ENCODE measurements at places on chromosomes 12 and 14.

- no peak for DNase-seq
These were observed 801.4 kb downstream of the FLRT2 start for GRCh38 chr14:86331341-86331740.

- peak; percentile 15 for DNase-seq
These were observed 321.1 kb downstream of the NOVA1 start for GRCh38 chr14:26276757-26277156.

DNA sequence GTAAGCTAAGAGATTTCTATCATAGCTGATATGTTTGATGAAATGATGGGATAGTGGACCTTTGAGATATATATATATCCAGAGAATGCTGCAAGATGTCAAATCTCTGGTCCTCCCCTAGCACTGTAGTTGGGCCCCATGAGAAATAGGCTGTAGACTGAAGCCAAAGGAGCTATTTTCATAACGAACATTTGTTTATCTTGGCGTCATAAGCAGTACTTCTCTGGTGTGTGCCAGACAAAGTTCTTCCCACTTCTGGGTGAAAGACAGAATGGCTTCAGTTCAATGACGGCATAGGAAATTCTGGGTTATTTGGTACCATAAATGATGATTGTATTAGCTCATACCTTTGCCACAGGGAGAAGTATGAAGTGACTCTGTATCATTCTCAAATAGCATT is 534.3 kb downstream of the SOX5 start:
- DNase-seq, result no peak

GRCh38 chr12:93134175-93134890 is 205.2 kb upstream of the EEA1 start:
- no peak for DNase-seq

GRCh38 chr12:102833687-102834441 is 83.2 kb downstream of the PAH start:
- DNase-seq, result no peak

DNA sequence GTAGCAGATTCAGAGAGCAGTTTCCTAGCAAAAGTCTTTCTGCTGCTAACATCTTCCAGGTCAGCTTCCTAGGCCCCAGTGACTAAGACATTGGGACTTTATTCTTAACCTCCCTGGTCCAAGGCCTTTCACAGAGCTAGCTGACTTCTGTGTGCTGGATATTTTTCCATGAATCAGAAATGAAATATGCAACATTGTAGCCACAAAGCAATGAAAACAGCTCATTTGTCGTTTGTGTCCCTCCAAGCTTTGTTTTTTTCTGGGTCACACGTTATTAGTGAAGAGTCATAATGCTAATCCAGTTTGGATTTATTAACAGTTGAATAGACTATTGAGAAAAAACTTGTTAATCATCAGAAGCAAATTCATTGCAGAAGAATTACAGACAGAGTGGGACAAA is 82.4 kb downstream of the ARF6 start:
- no peak for DNase-seq

DNA sequence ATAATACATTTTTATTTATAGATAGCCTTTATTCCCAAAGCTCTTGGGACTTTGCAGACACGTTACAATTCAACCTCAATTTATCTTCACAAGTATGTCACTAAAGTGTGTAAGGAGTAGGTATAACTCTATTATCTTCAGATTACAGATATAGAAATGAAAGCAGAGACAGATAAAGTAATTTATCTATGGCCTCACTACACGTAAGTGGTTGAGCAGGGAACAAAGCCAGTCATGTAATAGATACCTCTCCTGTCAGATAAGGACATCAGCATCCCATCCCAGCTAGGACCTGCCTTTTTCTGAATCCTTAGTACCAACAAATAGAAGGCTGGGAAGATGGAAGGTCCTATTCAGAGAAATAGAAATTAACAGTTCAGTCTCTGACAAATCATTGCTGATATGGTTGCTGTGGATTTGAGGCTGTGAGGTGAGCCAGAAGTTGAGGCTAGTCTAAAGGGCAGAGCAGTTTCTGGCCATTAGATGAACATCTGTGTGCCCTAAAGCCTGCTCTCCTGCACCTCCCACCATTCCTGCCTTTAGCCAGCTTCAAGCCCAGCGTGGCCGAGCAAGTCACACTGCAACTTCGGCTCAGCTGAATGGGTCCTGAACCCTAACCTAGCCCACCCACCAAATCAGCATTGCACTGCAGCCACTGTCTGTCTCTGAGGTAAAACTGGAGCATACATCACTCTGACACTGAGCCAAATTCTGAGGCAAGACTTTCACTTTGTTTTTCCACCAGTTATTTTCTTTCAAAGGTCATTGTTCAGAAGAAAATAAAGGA is 71.1 kb upstream of the PLEKHA5 start:
- DNase-seq, result no peak

- no peak for DNase-seq
These were observed 95.1 kb downstream of the CAND1 start for GRCh38 chr12:67364228-67364627.

DNA sequence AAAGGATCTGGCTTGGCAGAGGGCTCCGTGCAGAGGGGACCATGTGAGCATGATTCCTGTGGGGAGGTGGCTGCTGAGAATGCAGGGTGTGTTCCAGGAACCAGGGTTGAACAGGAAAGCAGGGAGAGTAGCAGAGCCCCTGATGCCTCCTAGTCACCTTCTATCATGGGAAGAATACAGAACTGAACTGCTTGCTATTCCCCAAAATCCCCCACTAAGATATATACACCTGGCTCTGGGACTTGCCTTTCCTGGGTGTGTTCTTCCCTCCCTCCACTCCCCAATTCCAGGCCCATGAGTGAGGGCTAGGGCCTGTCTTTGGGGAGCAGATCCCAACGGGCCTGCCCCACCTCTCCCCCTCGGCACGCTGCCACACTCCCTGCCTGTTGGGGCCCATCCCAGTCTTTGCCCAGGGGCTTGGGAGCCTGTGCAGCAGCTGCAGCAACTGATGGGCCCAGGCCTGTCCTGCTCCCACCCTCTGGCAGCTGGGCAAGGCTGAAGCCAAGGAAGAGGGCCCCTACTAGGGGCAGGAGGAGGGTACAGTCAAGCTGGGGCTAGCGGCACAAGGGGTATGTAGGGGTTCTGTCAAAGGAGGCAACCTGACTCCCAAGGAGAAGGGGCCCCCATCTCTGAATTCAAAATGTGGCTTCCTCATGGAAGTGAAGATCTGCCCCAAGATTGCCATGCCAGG is 3.2 kb downstream of the AJUBA start:
- peak; percentile 35 for DNase-seq

DNA sequence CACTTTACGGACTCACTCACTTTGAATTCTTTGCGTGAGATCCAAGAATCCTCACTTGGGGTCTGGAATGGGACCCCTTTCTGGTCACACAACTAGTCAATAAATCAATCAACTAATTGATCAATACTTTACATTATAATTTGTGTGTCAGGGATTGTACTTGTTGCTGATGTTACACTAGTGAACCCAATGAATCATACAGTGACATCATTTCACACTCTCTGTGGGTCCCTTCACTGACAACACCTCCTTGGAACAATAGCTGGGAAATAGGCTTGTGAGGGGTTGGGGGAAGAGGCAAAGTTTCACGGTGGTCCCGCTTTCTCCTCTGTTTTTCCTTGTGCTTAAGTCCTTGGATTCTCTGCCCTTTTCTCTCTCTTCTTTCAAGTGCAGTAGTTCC is 35.0 kb downstream of the TPH2 start:
- DNase-seq, result no peak

DNA sequence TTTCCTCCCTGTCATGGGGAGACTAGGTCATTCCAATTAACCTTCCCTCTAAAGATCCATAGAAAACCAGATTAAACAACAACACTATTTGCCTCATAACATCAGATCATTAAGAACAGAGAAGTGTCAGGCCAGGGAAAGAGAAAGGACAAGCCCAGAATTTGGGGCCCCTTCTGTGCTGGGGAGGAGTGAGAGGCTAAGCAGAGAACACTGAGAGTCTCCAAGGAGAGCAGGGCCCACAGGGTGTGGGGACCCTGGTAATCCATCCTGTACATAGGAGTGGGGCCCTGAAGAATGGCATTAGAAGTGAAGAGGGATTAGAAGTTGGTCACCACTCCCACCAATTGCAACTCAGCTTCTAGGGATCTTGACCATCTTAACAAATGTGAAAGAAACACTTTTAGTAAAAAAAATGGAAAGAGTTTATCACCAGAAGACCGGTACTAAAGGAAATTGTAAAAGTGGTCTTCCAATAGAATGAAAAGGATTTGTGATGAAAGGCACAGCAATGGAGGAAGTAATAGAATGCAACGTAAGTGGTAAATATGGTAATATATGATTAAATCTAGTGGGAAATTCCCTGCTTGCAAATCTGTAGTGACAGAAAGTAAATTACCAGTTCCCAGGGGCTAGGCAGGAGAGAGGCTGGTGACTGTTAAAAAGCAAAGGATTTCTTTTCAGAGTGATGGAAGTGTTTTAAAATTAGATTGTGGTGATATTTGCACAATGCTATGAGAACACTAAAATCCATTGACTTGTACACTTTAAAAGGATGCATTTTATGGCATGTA is 14.0 kb upstream of the TMTC1 start:
- DNase-seq, result no peak

- DNase-seq, result no peak
These were observed 401.8 kb upstream of the TMPO start for GRCh38 chr12:98113548-98113947.

DNA sequence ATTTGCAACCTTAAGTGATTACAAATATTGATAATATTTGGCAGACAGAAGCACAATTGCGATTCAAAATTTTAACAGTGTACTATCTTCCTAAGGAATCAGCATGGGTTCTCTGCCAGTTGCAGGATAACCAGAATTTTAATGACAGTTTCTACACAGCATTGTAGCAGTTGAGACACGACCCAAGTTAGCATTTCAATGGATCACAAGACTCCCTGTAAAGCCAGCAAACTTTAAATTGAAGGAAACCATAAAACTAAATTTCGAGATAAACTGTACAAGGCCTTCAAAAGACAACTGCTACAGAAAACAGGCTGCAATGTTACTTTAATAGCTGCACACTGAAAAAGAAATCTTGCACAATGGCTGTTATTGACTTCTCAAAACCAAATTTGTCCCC is 154.9 kb downstream of the MED13L start:
- no peak for DNase-seq

- no peak for DNase-seq
These were observed 56.0 kb downstream of the ISCA2 start for GRCh38 chr14:74549588-74549987.

DNA sequence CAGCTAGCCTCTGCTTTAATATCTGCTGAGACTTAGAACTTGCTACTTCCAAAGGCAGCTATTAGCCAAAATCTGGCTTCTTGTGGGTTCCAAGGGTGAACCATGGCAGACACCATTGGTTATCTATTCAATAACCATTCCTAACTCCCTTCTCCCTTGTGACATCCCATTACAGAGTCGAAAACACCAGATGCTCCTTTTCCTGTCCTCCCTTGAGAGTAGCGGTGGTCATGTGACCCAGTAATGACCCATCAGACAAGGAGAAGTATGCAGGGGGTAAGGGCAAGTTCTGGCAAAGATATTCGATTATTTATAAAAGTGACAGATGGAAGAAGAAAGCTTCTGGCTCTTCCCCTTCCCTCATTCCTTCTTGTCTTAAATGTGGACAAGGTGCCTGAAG is 20.1 kb downstream of the TGFB3 start:
- no peak for DNase-seq

DNA sequence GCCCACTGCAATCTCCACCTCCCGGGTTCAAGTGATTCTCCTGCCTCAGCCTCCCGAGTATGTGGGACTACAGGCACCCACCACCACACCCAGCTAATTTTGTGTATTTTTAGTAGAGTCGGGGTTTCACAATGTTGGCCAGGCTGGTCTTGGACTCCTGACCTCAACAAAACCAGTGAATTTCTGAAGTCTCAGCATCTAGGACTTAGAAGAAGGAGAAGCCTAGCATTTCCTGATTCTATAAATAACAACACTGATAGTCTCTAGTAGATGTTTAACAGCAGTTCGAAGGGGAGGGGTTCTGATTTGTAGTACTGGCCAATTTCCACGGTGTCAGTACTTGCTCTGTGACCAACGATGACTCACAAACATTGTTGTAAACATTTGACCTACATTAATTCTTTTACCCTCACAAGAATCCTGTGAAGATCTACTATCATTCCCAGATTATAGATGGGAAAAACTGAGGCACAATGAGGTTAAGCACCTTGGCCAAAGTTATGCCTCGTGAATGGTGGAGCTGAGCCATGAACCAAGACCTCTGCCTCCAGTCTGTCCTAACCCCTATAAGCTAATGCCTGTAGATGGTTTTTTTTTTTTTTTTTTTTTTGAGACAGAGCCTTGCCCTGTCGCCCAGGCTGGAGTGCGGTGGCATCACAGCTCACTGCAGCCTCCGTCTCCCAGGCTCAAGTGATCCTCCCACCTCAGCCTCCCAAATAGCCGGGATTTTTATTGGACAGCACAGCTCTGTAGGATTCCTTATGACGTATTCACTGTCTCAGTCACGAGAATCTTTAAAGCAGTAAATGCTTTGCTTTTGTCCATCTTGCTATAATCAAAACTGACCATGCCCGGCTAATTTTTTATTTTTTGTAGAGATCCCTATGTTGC is 5.2 kb downstream of the P2RX4 start:
- no peak for DNase-seq

GRCh38 chr12:60059180-60059579 is 463.4 kb downstream of the SLC16A7 start:
- DNase-seq, result no peak

DNA sequence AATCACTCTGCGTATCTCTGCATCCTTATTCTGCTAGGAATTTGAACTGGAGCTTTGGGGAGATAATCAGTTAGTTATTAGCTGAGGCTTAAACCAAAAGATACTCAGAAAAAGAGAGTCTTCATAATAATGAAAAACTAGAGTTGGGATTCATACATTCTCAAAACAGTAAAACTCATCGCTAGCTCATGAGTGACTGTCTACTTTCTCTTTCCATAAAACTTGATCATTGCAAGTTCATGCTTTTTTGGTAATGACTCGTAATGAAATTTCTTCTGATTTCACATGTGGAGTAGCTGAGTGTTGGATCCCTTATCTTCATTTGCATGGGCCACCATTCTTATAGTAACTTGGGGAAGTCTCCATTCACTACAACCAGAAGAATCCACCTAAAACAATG is 397.7 kb downstream of the PDZRN4 start:
- no peak for DNase-seq

DNA sequence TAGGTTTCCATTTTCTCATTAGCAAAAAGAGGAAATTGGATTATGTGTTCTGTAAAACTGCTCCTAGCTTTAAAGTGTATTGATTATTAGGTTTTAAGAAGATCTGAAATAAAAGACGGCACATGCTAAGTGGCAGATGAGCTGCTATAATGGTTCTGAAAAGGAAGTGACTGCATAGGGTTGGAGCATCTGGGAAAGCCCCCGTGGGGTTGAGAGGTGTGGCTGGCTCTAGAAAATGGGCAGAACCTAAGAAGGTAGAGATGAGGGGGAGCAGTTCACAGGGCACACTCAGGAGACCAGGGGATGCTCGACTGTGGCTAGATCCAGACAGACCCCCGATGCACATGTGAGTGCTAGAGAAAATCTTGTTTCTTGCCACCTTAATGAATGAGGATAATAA is 1.9 kb downstream of the IFNG-AS1 start:
- DNase-seq, result no peak

GRCh38 chr12:58443273-58443980 is 476.9 kb downstream of the LRIG3 start:
- DNase-seq, result no peak

Measured in retina (tissue), 1 donor.